ENCODE measurements at places on chromosomes 11 and 22.

DNA sequence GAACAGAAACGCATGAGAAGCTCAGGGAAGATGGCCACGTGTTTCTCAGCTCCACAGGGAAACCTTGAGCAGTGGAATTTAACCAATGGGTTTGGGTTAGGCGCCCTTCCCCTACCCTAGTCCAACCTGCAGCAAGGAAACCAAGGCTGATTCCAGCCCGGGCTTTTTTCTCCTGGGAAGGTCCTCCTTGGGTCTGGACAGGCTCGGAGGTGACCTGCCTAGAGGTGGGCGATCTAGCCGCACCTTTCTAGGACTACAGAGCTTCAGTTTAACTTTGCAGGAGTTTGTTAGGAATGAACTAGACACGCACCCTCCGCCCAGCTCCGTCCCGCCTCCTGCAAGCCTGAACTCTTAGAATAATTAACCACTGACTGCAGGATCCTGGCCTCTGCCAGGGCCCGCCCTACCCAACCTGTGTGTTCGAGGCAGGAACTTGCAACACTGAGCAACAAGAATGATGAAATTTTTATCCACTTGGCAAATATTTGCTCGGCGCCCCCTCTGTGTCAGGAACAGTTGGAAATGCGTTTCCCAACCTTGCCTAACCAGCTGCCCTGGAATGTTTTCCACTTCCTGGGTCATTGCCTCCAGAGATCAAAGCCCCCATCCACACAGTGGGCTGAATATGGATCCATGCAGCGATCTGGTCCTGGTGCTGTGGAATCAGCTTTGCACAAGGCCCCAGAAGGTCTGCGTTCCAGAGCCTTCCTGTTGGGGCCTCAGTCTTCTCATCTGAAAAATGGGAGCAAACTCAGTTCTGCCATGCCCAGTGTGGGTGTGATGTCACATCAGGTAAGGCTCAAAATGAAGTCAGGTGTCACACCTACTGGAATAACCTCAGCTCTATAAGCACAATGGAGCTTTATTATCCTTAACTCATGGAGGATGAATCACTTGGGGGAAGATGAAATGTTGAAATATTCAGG, 13.3 kb downstream of the MPST start:
- DNase-seq = no peak

- DNase-seq = no peak
Observed at GRCh38 chr11:10752486-10752885, 1.4 kb downstream of the CTR9 start.

DNA sequence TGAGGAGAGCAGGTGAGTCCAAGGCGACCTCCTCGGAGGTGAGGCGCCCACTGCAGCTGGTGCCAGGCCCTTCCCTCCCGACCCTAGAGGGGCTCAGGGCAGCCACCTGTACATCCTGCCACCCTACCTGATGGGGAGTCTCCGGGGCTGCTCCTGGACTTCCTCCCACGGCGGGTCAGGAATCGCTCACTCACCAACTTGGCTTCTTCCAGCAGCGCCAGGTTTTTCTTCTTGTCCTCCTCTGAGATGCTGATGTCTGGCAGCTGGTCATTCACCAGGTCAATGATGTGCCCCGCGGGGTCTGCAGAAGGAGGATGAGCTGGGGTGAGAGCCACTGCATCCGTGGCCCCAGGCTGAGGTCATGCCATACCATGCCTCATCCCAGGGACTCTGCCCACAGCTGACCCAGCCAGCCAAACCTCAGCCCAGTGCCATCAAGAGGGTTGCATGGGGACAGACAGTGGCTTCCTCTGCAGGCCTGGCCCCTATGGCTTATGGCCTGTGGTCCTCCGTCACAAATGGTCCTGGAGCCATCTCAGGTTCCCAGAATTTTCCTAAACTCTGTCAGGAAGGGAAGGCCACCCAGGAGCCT, 61.0 kb upstream of the LYVE1 start:
- DNase-seq = no peak

- DNase-seq = no peak
Observed at GRCh38 chr22:40200795-40201530, 23.2 kb downstream of the TNRC6B start.

DNA sequence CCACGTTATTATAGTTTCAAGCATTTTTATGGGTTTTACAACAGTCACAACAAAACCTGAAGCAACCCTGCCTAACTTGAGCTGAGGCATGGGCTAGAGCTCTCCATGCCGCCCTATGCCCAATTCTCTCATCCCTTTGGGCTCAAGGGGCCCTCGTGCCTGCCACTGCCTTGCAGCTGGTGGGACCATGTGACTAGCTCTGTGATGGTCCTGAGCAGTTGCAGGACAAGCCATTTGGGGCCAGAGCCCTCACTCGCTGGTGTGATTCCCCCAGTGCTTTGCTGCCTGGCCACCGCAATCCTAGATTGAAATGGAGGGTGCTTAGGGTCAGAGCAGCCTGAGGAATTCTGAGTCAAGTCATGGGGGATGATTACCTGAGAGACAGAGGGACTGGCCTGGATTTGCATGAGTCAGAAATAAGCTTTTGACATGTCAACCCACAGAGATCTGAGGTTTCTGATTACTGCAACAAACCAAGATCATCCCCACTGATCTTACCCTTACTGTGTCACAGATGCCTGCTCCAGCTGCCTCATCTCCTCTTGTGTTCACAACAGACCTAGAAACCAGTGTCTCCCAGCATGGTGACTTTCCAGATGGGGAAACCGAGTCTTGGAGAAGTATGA, 323.7 kb downstream of the BRD1 start:
- DNase-seq = no peak

- no peak for DNase-seq
Observed at GRCh38 chr11:95093548-95093947, 3.9 kb downstream of the ENDOD1 start.

DNA sequence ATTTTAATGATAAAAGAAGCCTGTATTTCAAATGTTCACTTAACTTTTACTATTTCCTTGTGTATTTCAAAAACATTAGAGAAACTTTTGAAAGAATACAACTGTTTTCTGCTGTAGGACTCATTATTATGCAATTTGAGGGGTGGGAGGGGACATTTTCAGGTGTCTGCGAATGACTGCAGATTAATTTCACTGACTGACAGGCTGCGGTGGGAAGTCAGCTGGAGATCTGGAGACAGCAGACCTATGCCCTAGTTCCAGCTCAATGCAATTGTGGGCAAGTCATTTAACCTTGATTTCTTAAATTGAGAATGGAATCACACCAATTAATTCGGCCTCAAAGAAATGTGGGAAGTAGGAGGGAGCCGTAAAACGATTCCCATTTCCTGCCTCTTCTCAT, 128.7 kb downstream of the ARL14EP start:
- DNase-seq = no peak

GRCh38 chr11:103948187-103948763, 88.2 kb upstream of the DDI1 start:
- no peak for DNase-seq

GRCh38 chr11:75200051-75200450, 40.5 kb upstream of the TPBGL start:
- DNase-seq = no peak

DNA sequence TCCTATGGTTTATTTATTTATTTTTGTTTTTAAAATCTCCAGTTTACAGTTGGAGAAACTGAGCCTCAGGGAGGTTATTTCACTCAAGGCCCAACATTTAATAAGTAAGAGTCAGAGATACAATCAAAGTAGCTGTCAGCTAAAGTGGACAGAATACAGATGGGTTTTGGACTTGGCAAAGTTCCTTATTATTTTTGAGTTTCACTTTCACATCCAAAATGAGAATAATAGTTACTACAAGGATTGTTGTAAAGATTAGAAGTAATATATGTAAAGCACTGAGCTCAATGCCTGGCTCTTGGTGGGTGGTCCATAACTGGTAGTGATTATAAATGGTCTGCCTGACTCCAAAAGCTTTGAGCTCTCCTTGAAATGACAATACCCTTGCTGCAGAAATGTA, 87.5 kb upstream of the SESN3 start:
- no peak for DNase-seq

- no peak for DNase-seq
Observed at GRCh38 chr11:121012091-121012490, 11.8 kb upstream of the TBCEL start.
